Panc1 (cell line): ENCODE measurements at places on chromosomes 4 and X.
A peak's percentile ranks its signal among the peaks of the same experiment; 100 is the strongest.

GRCh38 chr4:4443821-4444220 is 56.9 kb downstream of the NSG1 start:
- no peak for DNase-seq

GRCh38 chrX:119459181-119459580 is 9.1 kb upstream of the SLC25A5 start:
- no peak for DNase-seq

DNA sequence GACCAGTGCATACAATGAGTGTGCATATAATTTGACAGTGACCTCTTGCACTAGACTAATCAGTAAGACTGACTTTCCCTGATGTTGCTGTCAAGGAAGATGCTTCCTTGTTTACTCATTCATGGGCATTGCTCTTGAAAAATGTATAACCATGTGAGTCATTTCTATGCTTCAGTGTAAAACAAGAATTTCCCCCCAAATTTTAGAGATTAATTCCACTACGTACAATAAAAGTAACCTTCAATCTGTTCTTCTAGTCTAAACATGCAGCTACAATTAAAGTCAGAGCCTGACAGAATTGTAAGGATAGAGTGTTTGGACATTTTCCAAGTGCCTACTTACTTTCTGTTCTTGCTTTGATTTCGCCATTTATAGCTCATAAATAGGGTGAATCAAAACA is 935.7 kb downstream of the RAPGEF2 start:
- no peak for DNase-seq

DNA sequence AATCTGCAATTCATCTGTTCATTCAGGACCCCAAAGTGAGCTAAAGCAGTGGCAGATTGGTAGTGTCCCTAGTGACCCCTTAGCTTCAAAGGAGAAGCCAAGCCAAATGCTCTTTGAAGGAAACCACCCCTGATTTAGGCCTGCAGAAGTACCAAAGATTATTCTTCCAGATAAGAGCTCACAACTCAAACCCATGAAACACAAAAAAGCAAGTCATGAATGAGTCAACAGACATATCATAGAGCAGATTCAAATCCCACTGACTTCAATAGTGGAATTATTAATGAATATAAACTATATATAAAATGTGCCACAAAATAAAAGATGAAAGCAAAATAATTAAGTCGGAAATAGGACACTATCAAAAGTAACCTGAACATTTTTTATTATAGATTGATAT is 197.6 kb downstream of the SCFD2 start:
- DNase-seq = no peak

DNA sequence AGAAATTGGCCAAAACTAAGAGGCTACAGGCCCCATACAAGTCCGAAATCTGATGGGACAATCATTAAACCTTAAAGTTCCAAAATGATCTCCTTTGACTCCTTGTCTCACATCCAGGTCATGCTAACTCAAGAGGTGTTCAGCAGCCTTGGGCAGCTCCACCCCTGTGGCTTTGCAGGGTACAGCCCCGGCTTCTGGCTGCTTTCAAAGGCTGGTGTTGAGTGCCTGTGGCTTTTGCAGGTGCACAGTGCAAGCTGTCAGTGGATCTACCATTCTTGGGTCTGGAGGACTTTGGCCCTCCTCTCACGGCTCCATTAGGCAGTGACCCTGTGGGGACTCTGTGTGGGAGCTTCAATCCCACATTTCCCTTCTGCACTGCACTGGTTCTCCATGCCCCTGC is 329.1 kb upstream of the MAD2L1 start:
- no peak for DNase-seq

- DNase-seq = no peak
Observed at GRCh38 chr4:156969101-156969500, 2.5 kb downstream of the PDGFC start.

- DNase-seq = no peak
Observed at GRCh38 chrX:154021131-154021611, 1.5 kb upstream of the IRAK1 start.

- DNase-seq = no peak
Observed at GRCh38 chr4:79528241-79528706, 120.2 kb upstream of the GK2 start.

DNA sequence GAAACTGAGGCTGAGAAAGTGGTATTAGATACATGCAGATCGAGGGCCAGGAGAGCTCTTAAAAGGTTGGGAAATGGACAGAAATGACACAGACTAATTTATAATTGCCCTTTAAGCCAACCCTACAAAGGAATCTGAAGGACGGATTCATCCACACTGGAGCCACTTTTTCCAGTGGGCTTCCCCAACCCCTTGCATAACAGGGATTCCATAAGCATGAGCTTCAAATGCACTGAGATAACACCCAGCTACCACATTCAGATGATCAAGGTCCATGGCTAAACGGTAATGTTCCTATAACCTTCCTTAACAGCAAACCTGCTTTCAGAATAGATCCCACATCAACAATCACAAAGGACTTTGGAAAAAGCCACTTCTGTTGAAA is 34.2 kb downstream of the PLAC1 start:
- no peak for DNase-seq

DNA sequence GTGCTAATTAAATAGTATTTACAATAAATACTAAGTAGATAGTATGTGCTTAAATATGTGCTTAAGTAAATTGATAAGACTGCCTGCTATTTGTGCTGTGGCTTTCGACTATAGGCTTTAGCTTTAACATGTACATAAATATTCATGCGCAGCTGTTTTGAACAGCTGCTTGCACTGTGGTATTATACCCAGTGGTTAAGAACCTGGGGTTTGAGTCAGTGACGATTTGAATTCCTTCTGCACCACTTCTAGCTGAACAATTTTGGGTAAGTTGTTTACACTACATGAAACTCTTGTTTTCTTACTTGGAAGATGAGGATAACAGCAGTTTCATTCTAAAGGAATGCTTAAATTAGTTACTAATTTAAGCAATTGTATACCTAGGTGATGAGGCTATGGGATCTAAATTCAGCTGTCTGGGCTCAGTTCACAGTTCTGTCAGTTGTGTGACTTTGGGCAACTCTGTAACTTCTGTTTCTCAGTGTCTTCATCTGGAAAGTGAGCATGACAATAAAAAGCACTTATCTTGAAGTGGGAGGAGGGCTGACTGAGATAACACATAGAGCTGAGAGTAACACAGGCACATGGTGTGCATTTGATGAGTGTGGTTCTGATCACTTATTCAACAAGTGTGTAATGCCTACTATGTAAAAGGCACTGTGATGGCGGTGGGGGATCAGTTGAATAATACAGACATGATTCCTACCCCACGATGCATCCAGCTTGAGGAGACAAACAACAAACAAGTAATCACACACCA is 37.0 kb downstream of the HPGDS start:
- DNase-seq = no peak

- no peak for DNase-seq
Observed at GRCh38 chr4:148118633-148119032, 323.6 kb downstream of the NR3C2 start.

DNA sequence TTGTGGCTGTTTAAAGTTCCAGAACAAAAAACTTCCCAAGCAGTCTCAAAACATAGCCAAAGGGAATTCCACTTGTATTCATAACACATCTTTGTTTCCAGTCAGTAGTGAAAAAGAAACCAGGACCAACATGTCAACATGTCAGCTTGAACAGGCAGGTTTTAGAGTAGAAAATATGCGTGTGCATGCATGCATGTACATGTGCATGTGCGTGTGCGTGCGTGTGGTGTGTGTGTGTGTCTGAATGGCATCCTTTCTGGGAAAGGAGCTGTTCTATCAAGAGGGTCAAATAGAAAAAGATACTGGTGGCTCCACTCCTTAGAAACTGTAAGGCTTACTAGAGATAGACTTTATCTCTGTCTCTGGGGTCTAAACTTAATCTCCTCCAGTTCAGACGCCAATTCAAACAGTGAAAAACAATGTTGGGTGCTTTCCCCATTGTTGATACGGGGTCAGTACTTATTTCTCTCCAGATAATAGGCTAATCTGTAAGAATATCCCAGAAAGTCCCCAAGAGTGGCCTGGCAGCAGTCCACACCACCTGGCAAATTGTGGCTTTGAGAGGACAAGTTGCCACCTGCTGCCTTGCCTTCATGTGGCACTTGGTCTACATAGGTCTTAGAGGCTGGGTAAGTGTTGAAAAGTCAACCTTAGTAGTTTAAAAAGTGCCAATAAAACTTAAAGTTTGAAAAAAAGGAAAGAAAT is 110.4 kb downstream of the SCD5 start:
- no peak for DNase-seq

- no peak for DNase-seq
Observed at GRCh38 chr4:184403384-184403781, 71.0 kb downstream of the IRF2 start.

GRCh38 chrX:47573341-47574075 is 8.7 kb upstream of the TIMP1 start:
- DNase-seq = no peak

DNA sequence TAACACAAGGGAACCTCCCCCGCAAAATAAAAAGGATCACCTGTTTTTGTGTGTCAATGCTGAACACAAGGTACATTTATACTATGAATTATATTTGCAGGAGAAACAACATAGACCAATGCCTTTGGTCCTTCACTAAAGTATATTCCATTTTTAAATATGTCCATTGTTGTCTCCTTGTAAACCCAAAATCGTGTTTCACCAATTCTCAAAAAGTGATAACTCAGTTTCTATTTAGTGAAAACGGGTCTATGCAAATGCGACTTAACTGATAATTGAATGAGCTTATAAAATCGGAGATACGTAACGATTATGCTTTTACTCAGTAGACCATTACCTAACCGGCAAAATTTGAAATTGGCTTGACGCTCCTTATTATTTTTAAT is 2.1 kb downstream of the BRWD3 start:
- no peak for DNase-seq

GRCh38 chrX:48676106-48676892 is 7.3 kb upstream of the WAS start:
- peak; percentile 52 for DNase-seq
